ENCODE measurements at places on chromosomes 12 and 14.

- peak; percentile 17 for DNase-seq
These were observed 369.3 kb upstream of the DCN start for GRCh38 chr12:91551927-91552326.

GRCh38 chr12:53564278-53564677 is 57.0 kb upstream of the NPFF start:
- peak; percentile 89 for DNase-seq

GRCh38 chr14:102205560-102205959 is 65.9 kb downstream of the WDR20 start:
- DNase-seq: peak; percentile 96

- no peak for DNase-seq
These were observed 34.5 kb downstream of the VDR start for GRCh38 chr12:47870175-47870781.

DNA sequence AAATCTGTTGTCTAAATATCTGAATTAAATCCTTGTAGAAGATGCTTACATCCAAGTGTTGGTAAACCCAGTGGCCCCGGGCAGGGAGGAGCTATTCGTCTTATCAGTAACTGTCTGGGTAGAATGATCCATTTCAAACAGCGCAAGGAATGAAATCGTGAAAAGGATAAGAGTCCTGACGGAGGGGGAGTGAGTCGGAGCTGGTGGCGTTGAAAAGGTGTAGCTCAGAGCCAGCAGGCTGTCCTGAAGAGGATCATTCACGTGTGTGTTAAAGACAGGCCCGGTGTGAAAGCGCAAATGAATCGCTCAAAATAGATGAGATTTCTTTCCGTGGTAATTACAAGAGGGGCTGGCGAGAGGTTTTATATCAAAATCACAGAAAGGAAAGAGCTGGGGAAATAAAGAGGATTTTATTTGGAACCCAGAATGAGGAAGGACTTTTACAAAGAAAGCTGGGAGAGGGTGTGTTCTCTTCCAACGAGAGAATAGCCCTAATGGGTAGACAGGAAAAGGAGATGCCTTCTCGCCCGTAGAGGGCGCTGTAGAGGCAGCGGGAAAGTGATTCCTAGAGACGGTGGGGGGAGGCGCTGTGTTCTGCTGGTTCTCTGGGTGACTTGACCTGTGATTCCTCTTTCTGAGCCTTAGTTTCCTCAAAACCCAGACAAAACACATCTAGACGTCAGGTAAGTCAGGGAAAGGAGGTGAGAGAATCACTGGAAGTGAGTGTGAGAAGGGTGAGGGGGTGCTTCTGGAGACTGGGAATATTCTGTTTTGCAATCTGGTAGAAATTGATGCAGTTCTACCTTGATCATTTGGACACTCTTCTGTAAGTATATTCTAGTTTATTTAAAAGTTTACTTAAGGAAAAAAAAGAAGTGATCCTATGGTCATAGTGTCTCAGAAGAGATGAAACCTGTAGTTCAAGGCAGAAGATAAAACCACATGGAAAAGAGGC is 39.3 kb downstream of the SRRM4 start:
- peak; percentile 9 for DNase-seq

DNA sequence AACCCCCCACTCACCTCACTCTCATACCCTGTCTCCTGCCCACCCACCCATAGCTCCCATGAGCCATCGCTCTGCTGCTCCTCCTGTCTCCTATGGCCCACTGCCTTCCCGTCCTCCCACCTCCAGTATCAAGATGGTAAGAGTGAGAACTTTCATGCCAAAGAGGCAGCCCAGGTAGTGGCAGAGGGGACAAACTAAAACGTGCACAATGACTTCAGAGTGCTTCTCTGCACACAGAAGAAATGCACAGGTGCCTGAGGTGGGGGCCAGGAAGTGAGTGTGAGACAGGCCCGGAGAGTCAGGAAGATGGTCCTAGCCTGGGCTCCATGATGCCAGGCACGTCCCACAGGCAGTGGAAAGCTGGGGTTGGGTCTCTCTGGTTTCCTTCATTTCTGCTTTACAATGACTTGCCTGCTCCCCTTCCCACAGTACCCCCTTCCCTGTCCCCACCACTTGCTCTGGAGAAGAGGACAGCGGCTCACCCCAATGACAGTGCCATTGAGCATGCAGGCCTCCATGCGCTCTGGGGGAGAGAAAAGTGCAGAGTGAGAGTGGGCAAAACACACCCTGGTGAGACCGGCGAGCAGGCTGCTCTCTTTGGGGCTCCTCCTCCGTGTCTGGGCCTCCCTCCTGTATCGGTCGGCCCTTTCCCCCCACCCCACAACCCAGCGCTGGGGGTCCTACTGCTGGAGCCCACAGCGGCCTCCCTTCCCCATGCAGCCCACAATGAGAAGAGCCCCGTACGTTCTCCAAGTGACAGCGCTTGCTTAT is 22.8 kb upstream of the ANO2 start:
- DNase-seq: no peak

- DNase-seq: no peak
These were observed 57.9 kb downstream of the KDM2B start for GRCh38 chr12:121522971-121523370.

DNA sequence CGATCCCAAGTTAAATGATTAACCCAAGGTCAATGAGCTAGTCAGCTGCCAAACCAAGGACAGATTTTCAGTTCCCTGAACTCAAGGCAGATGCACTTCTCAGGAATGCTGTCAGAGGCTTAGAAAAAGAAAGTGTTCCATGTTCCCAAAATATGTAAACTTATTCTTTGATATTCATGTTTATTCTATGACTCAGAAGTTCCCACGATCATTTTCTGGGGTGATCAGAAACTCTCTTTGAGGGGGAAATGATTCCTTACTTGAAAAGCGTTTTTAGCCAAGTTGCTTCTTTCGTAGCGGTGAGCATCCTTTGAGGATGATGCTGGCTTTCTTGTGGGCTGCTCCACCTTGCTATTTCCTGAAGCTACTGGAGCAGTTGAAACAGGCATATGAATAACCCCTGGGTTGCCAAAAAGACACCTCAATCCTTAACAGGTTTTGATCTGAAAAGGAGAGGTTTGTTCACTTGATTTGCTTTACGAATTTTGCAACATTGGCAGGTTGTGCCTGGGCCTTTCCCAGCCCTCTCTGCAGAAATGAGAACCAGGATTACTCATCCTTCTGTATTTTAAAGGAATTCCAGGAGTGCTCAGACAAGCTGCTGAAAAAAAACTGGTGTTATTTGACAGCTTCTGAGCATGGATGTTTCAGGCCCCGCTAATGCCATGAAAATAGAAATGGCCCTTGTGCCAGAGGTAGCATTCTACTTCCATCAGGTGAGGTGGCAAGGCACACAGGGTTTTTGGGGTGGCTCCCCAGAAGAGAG is 121.4 kb upstream of the HIF1A start:
- DNase-seq: peak; percentile 63

GRCh38 chr12:88188180-88188579 is 46.1 kb downstream of the TMTC3 start:
- no peak for DNase-seq

DNA sequence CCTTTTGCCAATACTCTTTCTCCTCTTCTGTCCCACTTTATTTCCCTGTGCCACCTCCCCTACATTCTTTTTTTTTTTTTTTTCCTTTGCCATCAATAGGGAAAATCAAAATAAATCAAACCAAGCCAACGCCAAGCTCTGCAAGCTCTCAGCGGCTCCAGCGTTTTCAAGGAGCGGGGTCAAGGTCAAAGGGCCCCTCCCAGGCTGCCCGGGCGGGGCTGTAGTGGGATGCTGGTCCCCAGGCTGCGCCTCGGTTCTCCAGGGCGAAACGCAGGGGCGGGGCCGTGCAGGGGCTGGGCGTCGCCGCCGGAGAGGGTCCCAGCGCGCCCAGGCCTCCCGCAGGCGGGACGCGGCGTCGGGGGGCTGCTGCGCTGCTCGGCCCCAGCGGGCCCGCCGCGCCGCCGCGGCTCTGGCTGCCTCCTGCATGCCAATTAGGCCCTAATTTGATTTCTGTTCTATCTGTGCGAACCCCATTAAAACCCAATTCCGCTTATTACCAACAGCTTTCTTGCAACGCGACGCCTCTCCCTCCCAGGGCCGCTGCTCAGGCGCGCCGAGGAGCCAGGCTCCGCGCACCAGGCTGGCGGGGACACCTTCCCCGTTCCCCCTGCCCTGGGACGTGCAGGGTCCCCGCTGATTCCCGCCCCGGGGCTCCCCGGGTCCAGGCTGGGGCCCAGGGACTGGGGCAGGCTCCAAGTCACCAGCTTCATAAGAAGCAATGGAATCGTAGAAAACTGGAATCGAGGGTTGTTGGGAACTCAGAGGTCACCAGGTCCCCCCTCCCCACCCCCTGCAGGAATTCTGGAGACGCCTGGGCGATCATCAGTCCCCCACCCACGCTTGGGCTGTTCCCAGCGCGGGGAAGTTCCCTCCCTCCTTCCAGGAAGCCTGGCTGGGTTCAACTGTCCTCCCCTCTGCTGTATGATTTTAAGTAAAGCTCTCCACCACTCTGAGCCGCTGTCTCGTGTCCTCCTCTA is 50.7 kb upstream of the MAP1LC3B2 start:
- no peak for DNase-seq

Data from Jurkat, Clone E6-1 (cell line).